ENCODE measurements at places on chromosomes 1 and 21.

DNA sequence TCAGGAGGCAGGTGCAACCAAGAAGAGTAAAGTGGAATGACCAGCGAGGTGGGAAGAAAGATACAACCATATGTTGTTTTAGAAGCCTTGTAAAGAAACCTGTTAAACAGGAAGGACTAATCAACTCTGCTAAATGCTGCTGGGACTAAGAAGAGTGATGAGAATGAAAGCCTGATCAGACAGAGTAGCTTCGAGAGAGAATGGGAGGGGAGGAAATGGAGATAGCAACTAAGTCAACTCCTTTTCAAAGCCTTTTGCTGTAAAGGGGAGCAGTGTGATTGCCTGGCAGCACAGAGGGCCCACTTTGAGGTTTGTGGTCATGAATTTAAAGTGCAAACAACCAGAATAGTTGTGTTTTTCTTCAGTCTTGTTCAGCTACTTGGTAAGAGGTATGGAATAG lies 31.4 kb downstream of the SLC30A7 start:
- no peak for DNase-seq

DNA sequence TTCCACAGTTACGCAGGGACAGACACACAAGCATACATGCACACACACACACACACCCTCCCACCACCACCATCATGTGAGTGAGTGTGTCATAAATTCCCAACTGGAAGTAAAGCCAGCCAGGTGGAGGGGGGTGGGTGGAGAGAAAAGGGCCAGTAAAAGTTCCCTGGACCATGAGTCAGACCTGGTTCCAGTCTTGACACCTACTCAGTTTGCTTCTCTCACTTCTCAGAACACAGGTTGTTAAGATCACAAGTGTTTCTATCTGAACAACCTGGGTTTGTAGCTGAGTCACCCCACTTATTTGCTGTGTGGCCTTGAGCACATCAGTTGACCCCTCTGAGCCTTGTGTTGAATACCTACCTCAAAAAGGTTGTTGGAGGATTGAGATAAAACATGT lies 9.6 kb downstream of the EPHA10 start:
- no peak for DNase-seq

DNA sequence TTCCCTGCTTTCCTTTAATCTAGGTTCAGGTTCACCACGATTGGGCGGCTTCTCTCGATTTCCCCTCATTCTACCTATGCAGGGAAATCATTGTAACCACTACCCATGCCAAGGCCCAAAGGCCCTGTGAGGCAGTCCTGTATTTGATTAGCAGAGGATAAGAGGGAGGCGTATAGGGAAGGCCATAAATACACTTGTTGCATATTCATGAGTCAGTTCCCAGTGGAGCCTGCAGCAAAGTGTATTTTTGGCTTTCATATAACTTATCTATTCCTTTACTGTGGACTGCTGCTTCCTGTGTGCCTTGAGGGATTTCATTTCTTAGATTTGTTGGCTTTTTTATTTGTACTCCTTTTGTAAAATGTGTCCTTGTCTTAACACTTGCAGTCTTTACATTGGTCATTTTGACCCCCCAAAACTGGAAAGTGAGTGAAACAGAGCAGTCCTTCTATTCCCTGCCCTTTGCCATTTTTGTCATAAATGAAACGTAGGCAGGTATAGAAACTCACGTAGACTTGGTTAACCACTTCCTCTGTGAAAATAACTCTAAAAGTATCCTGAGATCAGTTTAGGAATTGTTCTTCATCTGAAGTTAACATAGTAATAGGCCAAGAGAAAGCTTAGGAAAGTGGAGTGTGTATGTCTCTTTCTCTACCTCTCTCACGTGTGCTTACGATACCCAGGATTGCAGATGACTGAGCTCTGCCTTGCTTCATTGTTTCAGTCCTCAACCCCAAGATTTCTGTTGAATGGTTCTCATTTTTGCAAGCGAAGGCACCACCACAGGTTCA lies 19.6 kb upstream of the KCNQ4 start:
- DNase-seq: no peak

- no peak for DNase-seq
Measured at GRCh38 chr1:15320267-15320666, 73.2 kb downstream of the FHAD1 start.

GRCh38 chr21:33281096-33281652 lies 15.0 kb downstream of the IL10RB start:
- DNase-seq: no peak

GRCh38 chr1:116375887-116376728 lies 3.1 kb downstream of the ATP1A1 start:
- DNase-seq: no peak

DNA sequence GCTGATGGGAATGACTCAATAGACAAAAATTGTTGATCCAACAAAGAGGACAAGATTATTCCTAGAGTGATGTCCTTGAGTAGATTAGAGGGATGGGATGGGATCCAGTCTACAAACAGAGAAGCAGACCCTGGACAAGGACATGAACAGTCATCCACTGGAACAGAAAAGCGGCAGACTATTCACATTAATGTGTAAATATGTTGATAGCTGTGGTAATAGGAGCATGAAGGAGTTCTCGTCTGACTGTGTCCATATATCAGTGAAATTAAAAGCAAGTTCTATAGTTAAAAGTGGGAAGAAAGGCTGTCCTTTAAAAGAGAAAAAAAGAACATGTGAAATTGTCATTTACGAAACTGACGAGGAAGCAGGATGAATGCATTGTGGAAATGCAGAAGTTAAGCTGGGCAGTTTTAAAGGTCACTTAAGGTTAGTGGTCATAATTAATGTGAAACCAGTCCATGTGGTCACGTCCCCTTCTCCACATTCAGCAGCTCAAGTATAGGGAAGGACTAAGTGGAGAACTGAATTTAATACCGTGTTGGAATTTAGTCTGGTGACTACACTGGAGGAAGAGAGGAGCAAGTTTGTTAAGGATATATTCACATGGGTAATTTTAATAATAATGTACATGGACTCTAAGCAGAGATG lies 62.1 kb downstream of the PIK3R3 start:
- DNase-seq: no peak

- no peak for DNase-seq
Measured at GRCh38 chr21:34524646-34525601, 12.9 kb upstream of the KCNE1 start.

GRCh38 chr1:115649964-115650363 lies 8.2 kb downstream of the VANGL1 start:
- no peak for DNase-seq

DNA sequence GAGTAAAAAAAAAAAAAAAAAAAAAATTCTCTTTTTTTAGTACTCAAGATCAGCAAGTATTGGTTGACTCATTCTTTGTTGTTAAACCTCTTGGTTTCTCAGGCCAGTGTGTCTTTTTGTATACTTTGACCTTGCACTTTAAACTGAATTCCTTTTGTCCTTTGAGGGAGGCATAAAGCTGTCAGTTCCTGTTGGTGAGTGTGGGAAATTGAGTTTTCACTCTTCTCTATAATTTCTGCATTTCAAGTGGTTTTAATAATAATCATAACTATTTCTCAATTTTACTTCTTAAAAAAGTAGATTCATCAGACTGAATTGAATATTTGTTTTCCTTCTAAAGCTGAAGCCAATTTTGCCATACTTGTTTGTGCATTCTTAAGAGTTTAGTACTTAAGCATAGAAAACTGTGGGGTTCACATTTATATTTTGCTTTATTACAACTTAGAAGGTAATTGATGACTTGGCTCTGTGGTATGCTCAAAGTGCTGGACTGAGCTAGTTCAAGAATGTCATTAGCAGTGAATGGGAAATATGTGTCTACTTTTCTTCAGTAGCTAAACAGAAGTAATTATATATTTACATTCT lies 43.4 kb downstream of the ITSN1 start:
- DNase-seq: no peak

DNA sequence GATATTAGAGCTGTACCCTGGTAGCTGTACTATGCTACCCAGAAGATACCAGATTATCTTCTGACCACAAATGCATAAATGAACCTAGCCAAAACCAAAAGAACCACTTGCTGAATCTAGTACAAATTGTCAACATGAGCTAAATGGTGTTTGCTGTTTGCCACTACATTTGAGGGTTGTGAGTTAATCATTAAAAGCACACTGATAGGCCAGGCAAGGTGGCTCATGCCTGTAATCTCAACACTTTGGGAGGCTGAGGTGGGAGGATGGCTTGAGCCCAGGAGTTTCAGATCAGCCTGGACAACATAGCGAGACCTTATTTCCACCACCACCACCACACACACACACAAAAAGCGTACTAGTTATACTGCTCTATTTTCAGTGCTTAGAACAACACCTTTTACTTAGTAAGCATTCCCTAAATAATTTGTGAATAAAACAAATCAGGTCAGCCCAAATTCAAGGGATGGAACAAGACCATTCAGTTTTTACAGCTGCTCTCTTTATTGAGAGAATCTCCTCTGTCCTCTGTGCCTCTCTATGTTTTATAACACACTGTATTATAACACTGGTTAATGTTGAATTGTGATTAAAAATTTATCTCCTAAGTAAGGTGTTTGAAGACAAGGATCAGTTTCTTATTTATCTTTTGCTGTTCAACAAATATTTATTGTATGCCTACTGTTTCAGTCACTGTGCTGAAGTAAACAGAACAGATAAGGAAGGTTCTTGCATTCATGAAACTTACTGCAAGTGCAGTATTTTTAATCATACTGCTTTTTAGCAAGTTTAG lies 44.0 kb downstream of the MAGI3 start:
- no peak for DNase-seq

GRCh38 chr1:7786795-7787194 lies 2.7 kb downstream of the PER3 start:
- DNase-seq: no peak

DNA sequence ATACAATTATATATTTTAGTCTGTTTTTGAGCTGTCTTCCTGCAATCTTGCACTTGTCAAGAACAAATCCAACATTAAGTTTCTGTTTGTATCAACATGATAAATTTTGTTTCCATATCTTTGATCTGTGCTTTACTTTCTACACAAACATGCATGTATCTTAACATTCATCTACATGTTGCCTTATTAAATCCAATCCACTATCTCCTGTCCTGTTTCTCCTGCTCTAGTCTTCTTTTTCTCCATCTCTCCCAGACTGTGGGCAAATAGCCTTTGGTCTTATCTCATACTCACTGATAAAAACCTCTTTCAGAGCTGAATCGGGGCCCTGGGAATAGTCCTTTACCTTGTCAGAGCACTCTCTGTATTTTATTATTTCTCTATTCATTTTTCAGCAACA lies 101.3 kb downstream of the PLPPR4 start:
- no peak for DNase-seq

DNA sequence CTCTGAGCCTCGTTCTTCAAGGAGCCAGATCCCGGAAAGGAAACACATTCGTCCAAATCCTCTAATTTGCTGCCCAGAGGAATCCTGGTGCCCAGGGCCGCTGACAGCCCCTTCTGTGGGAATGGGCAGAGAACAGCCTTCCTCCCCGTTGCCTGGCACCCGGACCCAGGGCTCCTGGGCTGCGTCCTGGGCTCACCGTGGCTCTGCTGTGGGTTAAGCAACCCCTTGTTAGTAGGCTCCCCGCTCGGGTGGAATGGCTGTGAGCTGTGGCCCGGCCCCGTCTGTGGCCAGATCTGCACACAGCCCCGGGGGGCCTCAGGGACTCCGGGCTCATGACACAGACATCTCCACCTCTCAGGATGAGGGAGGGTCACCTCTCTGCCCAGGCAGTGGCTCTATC lies 122.9 kb upstream of the ARHGEF16 start:
- DNase-seq: no peak

GRCh38 chr1:157311730-157312081 lies 173.5 kb upstream of the ETV3 start:
- no peak for DNase-seq

GRCh38 chr1:2135441-2135841 lies 59.1 kb downstream of the FAAP20 start:
- DNase-seq: no peak

- no peak for DNase-seq
Measured at GRCh38 chr1:1540090-1540817, at the start of gene TMEM240. Gene TMEM240 (minus strand): TSS chr1:1540624. CDS start chr1:1540346, 278 bp downstream.
